ENCODE measurements at places on chromosomes 7 and 10.

DNA sequence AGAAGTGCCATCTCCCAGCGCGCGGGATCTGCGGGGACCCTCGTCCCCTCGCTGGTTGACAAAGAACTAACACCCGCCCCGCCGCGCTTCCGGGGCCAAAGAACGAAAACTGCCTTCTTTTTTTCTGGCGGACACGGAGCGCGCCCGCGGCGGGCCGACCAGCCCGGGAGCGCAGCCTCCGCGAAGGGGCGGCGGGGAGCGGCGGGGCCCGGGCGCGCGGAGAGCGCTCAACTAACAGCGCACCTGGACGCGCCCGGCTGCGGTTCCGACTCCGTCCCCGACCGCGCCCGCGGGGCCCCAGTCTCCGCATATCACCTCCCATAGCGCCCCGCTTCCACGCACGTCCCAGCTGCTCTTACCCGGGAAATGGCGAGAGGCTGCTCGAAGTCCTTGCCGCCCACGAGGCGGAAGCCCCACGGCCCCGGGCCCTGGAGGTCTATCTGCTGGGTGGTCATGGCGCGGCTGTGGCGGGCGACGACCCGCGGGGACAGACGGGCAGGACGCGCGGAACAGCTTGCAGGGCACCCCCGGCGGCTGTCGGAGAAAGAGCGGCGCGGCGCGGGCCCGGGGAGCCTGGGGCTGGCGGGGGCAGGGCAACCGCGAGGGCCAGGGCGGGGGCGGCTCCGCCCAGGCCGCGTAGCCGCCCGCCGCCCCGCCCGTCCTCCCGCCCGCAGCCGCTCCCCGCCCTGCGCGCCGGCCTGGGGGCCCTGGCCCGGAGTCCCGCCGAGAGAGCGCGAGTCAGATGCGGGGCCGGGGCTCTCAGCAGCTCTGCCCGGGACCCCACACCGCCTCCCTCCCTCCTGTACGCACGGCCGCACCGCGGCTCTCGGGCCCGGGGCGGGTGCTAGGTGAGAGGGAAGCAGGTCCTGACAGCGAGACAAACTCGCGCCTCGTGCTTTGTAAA, at the start of gene PDLIM1:
PDLIM1 (minus strand) TSS at position 543 of the 904 bp plus-strand sequence; CDS start at position 455, 88 bp downstream.
- DNase-seq: peak; percentile 44

DNA sequence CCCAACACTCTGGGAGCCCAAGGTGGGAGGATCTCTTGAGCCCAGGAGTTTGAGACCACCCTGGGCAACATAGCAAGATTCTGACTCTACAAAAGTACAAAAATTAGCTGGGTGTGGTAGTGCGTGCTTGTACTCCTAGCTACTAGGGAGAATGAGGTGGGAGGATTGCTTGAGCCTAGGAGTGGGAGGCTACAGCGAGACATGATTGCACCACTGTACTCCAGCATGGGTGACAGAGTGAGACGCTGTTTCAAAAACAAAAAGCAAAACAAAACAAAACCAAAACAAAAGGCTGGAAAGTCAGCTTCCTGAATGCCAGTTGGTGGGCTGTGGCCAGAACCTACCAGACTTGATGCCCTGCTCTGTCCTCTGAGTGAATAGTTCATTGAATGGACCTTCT, 242.8 kb downstream of the PHTF2 start:
- no peak for DNase-seq

DNA sequence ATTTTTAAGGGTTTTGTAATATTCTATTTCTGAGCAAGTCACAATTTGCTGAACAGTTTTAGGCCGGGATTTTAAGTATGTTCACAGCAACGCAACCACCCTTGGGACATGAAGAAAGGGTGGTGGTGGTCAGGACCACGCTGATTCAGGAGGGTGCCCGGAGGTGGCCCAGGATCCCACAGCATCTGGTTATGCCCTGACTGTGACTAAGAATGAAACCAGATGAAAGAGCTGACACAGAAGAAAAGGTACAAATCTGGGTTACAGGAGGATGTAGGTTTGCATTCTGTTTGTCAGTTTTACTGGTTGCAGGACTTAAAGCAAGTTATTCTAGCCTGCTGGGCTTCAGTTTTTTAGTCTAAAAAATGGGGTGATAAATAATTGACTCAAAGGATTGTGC, 279.7 kb downstream of the CCSER2 start:
- DNase-seq: no peak

GRCh38 chr10:103838862-103839518, 16.4 kb downstream of the SH3PXD2A start:
- no peak for DNase-seq

DNA sequence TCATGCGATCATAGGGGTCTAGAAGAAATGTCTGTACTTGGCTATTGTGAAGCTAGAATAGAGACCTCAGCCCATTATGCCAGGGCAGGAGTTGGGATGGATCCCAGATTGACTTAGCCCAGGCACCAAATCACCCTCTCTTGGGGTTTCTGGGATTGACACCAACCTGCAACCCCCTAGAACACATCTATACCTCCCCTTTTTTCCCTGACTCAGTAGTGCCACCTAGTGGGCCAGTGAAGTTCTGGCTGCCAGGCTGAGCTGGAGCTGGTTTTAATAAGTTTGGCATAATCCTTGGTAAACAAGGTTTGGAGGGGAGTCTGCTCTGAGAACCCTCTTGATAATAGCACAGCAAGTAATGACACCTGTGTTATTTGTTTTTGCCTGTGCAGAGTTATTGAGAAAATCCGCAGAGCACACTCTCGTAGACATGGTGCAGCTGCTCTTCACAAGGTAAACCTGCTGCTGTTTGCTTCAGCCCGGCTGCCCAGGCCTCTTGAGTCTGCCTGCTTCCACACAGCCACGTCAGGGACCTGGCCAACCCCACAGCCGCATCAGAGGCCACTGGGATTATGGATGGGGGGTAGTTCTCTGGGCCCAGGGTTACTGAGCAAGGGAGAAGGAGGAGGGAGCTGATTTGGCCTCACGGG, 43.3 kb upstream of the NFKB2 start:
- DNase-seq: peak; percentile 77

DNA sequence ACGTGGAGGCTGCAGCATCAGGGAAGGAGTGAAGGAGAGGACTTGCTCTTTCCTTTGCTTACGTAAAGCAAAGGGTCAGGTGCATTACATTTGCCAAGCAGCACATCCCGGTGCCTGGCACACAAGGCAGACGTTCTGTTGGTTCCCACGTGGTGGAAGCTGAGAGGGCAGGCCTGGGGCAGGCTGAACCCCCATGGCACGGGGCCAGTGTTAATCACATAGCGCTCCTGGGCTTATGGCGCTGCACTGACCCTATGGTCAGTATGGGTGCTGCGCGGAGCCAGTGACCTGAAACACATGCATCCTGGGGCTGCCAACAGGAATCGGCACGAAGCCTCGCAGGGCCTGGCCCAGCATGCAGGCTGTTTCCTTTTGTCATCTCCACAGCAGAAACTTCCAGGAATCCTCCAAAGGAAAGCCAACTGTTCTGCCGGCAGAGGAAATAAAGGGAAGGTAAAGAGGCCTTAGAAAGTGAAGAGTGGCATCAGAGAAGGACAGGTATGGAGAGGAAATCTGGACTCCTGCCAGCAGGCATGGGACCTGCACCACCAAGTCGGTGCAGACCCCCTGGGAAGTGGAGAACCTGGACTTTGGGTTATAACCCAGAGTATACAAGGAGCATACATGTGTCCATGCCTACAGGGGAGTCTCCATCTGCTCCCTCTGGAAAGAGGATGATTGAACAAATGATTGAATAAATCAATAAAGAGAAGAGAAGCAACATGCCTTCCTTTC, 560.2 kb downstream of the TCERG1L start:
- no peak for DNase-seq

GRCh38 chr10:130169136-130169859, 33.1 kb downstream of the GLRX3 start:
- no peak for DNase-seq

DNA sequence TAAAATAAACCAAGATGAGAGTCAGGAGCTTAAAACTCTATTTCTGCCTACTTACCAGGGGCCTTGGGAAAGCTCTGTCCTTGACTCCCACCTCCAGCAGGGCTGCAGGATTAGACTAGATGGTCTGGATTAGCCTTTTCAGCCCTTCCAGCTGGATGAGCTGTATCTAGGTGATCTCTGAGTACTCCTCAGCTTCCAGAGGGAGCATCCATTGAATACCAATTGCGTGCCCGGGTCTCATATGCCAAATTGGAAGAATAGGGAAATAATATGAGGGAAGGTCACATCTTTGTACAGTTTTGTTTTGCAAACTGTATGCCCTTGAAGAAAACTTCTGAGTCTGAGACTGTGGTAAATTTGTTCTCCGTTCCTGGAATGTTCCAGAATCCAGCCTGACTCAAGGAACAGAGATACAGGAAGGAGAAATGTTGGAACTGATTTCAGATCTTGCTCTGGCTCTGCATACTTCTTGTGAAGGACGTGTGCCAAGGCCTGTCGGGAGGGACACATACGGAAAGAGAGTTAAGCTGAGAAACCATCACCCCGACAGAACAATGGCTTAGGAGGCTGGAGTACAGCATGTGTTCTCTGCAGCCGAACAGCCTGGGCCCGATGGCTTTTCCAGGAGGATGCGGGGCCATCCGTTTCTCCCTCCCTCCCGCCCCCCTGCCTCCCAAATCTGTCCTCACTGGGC, 44.9 kb downstream of the MINDY4 start:
- DNase-seq: no peak

- no peak for DNase-seq
Observed at GRCh38 chr7:25586513-25586912, 358.2 kb upstream of the NPVF start.

DNA sequence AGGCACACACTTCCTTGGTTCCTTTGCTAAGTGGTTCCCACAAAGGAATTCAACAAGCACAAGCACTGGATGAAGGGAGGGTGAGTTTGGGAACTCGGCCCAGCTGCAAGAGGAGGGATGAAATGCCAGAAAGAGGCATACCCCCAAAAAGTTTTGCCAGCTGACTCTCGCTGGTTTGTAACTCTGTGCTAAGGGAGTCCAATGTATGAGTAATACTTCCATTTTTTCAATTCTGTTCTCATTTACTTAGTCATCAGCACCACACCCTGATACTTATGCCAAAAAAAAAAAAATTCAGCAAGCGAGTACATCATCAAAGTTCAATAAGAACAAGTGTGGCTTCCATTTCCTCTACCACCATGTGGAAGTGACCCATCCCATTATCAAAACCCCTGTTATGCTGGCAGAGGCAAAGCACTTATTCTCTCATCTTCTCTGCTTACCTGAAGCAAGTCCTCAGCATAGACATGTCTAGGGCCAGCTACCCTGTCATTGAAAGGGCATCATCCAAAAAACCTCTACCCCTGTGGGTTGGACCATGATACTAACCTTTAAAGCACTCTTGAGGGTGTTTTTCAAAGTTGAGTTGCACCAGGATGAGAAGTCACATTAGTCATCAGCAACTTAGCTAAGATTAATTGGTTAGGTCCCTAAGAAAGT, 6.9 kb upstream of the HYCC1 start:
- no peak for DNase-seq

DNA sequence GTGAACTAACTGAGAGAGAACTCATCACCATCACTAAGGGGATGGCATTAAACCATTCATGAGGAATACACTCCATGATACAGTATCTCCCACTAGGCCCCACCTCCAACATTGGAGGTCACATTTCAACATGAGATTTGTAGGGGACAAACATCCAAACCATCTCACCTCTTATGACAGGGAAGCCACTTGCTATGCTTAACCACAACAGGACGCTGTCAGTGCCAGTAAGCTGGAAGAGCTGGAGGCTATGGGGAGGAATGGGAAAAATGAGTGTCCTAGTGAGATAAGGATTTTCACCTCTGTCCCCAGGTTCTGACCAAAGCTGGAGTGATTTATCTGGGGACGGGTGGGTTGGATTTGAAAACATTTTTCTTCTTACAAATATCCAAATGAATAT, 17.6 kb downstream of the PLCE1 start:
- no peak for DNase-seq

- no peak for DNase-seq
Observed at GRCh38 chr10:132403511-132404168, 6.6 kb downstream of the PWWP2B start.

DNA sequence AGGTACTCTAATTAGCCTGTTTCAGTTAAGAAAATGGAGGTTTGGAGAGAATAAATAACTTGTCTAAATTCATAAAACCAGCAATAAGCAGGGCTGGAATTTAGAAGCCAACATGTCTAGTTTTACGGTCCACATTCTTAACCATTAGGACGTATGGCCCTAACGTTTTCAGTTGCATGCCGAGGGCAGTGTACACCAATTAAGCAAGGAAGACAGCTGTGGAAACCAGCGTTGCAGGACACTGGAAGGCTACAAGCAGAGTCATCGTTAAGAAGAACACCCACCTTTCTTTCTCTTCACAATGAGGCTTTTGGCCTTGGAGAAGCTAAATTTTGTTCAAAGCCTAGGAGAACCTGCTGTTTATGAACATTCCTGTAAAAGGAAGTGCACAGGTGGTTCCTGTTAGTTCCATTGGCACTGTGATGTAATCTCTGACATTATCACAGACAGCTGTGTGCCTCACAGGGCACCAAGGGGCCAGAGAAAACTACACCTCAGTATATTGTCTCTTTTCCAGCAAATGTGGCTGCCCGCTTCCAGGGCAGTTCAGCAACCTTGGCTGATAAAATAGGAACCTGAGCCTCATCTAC, 21.0 kb downstream of the MPP7 start:
- no peak for DNase-seq

- no peak for DNase-seq
Observed at GRCh38 chr7:61111-61510, 131.3 kb upstream of the FAM20C start.

DNA sequence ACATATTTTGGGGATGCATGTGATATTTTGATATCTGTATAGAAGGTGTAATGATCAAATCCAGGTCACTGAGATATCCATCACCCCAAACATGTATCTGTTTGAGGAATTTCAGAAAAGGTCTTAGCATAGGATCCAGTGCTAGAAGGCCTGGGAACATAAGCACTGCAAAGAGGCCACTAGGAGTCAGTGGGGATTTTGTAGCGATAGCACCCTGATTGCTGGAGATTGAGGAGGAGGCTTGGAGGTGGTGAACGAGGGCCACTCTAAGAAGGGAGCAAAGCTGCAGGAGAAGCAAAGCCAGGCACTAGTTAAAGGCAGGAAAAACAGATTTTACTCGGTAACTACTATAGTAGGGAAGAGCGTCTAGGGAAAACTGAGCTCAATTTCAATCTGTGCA, 324.0 kb downstream of the LHFPL3 start:
- DNase-seq: no peak

GRCh38 chr10:26057466-26057865, 123.4 kb downstream of the MYO3A start:
- no peak for DNase-seq
